Uterus (tissue), 4 donors: ENCODE measurements at places on chromosomes 6 and 20. TPM values are rescaled to one million over a fixed set of nuclear protein-coding genes. Genes with fewer than 3 reads are reported as not detected.
A peak's percentile ranks its signal among the peaks of the same experiment; 100 is the strongest.

GRCh38 chr6:48826152-48826515 is 636.9 kb downstream of the MMUT start:
- H3K27ac ChIP-seq = no peak overlapping the region
- H3K36me3 ChIP-seq = no peaks in the 10 kb centered on the region
- H3K4me1 ChIP-seq = no peaks in the 10 kb centered on the region
- DNase-seq = no peak
- H3K27me3 ChIP-seq = no peaks in the 10 kb centered on the region

GRCh38 chr6:167796192-167796981 is 30.3 kb upstream of the AFDN start:
- H3K4me1 ChIP-seq = no peaks in the 10 kb centered on the region
- H3K36me3 ChIP-seq = no peaks in the 10 kb centered on the region
- DNase-seq = no peak
- no peak overlapping the region for H3K4me3 ChIP-seq
- no peaks in the 10 kb centered on the region for H3K27me3 ChIP-seq

GRCh38 chr6:167285077-167285770 is 5.9 kb upstream of the UNC93A start:
- H3K36me3 ChIP-seq = no peaks in the 10 kb centered on the region
- H3K4me1 ChIP-seq = no peaks in the 10 kb centered on the region
- H3K27me3 ChIP-seq = no peaks in the 10 kb centered on the region
- no peak overlapping the region for H3K4me3 ChIP-seq
- no peak overlapping the region for H3K27ac ChIP-seq

GRCh38 chr6:152124429-152125074 is 317.1 kb downstream of the ESR1 start:
- H3K4me3 ChIP-seq = no peak overlapping the region
- no peak for DNase-seq
- H3K27ac ChIP-seq = peak overlapping the region; percentile 55
- H3K27me3 ChIP-seq = no peaks in the 10 kb centered on the region
- H3K4me1 ChIP-seq = peaks cover 3% of the 10 kb centered on the region

Gene C20orf202
- not detected for total RNA-seq
